HCEC 1CT (cell line): ENCODE measurements at places on chromosomes 5 and 9.

GRCh38 chr9:133959171-133959570 lies 33.0 kb downstream of the VAV2 start:
- no peak for DNase-seq

GRCh38 chr9:93807166-93808074 lies 147.7 kb downstream of the BARX1 start:
- DNase-seq = no peak

GRCh38 chr5:135030123-135030955 lies 3.7 kb downstream of the PITX1 start:
- DNase-seq = peak; percentile 46

DNA sequence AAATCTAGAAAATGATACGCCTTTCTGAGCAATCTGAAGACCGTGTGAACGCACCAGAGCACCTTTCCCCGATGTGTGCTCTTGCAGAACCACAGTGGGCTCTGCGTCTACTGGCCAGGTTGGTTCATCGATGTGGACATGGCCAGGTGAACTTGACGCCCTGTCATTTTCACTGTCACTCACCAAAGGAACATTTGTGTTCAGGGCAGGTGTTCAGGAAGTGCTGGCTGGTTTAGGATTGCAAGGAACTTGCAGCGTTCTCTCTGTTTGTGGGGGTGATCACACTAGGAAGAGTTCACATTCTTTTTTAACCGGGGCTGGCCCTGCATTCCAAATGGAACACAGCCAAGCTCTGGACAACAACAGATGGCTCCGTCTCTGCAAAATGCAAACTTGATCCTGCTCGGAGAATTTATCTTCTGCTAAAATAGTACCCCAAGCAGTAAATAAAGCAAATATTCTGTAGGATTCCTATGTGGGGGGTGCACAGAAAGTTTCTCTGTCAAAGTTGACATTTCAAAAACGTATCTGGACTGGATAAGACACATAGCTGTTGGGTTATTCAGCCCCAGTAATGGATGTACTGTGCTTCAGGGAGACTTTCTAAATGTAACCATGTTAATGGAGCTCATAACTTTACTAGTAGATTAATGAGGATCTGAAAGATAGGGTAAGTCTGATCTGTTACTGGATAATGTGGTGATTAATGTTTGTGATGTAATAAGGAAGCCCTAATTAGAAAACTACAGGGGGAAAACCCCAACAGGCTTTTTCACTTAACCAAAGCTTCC lies 45.7 kb upstream of the FANCC start:
- DNase-seq = no peak

DNA sequence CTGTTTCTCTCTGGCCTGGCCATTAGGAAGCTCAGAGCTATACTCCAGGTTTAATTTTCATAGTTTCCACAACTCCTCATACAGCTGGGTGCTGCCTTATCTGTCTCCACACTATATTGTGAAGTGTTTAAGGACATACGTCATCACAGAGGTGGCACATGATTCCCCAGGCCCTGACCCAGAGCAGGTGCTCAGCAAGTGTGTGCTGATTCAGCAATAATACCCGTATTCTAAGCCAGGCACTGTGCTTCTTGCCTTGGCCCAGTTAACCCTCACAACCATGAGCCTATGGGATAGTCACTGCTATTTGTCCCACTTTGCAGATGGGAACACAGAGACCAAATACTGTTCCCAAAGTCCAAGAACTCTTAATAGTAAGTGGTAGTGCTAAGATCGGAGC lies 93.5 kb upstream of the SMIM23 start:
- no peak for DNase-seq

DNA sequence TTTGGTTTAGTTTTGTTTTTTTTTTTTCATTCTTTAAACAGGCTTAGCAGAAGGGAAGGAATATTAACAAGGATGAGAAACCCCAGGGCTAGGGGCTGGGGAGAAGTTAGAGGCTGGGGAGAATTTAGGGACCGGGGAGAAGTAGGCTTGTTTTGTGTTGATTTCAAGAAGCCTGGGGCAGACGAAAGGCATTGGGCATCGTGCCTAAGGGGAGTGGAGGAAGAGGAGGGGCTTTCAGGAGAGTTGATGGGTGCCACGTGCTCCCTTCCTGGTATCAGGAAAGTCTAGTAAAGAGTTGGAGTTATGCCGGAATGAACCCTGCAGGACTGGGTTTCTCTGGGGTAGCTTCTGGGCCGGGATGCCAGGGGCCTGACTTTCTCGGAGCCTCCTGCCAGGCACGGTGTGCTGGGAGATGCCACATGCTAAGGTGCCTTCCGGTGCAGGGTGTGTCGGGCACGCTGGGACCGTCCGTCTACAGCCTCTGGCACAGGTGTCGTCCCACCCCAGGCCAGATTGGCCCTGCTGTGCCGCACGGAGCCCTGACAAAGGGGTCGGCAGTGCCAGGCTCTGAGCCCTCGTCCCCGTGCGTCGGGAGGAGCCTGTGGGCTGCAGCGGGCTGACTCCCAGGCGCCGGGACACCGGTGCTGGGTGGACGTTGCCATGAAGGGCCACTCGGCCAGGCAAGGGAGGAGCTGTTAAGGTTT lies 159.9 kb downstream of the OLFM1 start:
- DNase-seq = no peak

- DNase-seq = no peak
Measured at GRCh38 chr5:2740051-2740875, 11.2 kb downstream of the IRX2 start.

- DNase-seq = peak; percentile 78
Measured at GRCh38 chr5:143495821-143496275, 92.4 kb upstream of the NR3C1 start.

- DNase-seq = no peak
Measured at GRCh38 chr5:17020678-17021601, 84.9 kb upstream of the MYO10 start.

- DNase-seq = no peak
Measured at GRCh38 chr5:136639616-136640015, 274.3 kb upstream of the TRPC7 start.

DNA sequence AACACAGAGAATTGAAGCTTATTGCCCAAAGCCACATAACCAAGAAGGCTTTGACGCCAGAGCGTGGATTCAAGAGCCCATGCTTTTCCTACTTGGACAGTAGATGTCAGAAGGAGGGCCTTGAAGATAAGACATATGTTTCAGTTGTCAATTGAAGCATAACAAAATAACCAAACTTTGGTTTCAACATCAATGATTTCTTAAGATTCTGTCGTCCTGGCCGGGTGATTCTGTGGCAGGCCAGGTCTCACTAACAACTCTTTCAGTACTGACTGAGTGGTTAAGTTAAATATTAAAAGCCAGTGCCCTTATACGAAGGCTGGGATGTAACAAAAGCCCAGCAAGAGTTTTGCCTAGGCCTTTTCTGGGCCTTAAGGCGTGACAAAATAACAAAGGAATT lies 94.0 kb downstream of the RCL1 start:
- DNase-seq = no peak

DNA sequence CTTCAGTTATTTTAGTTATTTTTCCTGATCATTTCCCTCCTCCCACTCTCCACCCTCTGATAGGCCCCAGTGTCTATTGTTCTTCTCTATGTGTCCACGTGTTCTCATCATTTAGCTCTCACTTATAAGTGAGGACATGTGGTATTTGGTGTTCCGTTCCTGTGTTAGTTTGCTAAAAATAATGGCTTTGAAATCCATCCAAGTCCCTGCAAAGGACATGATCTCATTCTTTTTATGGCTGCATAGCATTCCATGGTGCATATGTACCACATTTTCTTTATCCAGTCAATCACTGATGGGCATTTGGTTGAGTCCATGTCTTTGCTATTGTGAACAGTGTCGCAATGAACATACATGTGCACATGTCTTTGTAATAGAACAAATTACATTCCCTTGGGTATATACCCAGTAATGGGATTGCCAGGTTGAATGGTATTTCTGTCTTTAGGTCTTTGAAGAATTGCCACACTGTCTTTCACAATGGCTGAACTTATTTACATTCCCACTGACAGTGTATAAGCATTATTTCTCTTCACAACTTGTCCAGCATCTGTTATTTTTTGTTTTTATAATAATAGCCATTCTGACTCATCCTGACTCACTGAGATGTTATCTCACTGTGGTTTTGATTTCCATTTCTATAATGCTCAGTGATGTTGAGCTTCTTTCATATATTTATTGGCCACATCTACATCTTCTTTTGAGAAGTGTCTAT lies 17.2 kb upstream of the DIRAS2 start:
- DNase-seq = peak; percentile 36

GRCh38 chr5:9562141-9562540 lies 16.3 kb upstream of the SEMA5A start:
- DNase-seq = no peak

- DNase-seq = no peak
Measured at GRCh38 chr9:126869368-126869767, 8.9 kb downstream of the ZBTB34 start.

DNA sequence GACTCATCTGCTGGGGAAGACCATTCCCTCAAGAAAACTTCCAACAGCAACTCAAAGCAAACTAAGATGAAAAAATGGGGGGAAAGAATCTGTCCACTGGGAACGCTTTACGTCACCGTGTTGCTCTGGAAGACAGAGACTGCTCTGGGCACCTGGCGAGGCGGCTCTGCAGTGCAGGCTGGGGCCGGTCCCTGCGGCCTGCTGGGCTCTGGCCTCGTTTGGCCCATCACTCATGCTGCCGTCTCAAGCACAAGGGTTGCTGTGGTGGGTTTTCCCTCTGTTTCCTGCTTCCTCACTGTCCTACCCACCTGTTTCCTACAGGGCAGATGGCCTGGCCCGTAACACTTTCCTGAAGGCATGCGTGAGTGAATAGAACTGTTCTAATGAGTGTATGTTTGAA lies 92.9 kb upstream of the OTULINL start:
- no peak for DNase-seq

DNA sequence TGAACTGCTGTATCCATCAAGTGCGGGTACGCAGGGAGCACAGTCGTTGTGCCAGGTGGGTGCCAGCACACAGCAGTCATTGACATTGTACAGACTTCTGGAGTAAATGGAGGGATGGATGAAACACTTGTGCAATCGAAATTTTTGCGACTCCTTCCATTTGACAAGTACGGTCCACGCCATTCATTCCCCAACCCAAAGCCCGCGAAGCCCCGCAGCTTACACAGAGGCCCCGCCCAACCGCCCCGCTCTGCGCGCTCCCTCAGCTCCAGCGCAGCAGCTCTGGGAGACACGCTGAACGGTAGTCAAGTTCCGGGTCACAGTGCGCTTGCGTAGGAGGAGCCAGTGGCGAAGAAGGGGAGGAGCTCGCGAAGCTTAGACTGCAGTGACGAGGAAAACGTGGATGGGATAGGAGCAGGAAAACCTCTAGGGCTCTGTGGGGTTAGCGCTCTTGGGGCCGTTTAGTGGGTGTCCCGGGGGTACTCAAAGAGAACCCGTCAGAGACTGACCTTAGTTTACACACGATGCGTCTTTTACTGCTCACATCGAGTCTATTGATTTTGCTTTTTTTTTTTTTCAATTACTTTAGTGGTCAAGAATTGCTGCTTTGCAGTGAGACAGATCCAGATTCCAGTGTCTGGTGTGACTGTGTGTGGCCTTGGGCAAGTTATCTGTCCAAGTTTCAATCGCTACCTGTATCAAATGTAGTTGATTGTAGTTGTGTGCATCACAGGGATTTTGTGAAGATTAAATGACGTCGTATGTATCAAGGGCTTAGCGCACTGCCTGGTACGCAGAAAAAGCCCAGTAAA lies 15.3 kb upstream of the MSANTD3 start:
- peak; percentile 69 for DNase-seq

DNA sequence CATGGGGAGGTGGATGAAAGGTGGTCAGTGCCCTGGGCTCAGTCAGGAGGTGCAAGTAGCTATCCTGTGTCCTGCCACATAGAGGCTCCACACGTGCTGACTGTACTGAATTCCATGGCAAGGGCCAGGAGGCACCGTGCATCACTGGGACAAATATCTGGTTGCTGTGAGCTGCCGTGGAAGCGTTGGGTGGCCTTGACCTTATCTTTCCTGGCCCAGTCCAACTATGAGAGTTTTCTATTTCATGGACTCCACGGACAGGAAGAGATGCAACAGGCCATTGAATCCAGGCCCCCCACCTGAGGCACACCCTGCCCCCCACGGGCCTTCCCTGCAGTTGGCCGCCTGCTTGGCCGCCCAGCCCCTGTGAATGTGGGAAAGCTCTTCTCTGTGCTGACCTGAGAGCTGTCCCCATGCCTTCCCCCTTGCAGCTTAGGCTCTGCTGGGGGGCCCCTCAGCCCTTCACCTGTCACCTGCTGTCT lies 1.7 kb downstream of the GRHPR start:
- no peak for DNase-seq

GRCh38 chr9:22379272-22379671 lies 67.4 kb upstream of the DMRTA1 start:
- DNase-seq = no peak

DNA sequence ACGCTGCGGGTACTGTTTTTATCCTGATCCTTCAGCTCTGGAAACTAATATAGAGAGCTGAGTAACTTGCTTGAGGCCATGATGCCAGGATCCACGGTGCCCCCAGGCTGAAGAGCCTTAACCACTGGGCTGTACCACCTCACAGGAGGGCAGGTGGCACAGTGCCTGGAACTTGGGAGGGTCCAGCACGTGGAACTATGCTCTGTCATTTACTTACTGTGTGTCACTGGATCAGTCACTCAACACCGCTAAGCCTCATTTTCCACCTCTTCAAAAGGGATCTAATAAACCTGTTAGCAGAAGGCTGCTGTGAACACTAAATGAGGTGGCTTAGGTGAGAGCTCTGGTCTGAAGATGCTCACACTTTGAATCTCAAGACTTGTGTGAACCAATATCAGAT lies 29.6 kb downstream of the KCNIP1 start:
- no peak for DNase-seq

DNA sequence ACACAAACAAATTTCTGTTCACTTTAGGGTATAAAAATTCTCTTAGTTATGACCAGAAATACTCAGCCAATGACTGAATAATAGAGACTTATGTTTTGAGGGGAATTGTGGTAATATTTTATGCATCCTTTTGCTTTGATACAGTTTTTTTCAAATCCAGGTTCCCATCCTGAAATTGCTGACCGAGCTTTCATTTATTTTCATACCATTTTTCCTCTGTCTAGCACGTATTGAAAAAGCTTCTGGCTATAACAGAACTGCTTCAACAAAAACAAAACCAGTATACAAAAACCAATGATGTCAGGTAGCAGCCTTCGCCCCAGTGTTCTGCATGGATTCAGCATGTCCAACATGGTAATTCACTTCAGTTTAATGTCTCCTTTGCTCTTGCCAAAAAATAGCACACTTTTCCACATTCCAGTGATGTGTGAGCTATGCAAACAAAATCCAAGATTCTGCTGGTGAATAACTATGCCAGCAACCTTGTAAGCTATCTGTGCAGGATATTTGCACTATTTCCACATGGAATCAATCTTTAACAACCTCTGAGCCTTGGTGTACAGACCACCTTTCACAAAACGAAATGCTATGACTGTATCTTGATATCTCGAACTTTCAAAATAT lies 22.0 kb downstream of the CCNH start:
- DNase-seq = no peak

DNA sequence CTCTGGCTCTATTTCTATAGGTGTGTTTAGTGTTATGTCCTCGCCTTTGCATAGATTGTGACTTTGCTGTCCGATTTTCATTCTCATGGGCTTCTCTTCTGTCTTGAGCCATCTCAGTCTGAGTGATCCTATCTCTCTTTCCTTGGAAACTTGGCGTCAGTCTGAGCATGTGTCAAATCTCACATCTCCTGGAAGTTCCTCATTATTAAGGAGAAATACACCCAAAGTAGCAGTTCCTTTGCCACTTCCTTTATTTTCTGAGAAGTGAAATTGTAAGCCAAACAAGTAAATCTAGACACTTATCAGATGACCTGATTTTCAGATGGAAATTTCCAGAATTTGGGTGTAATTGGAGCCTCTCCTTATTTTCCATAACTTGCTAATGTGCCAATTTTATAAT lies 126.9 kb upstream of the ANKH start:
- DNase-seq = no peak
